ENCODE measurements at places on chromosomes 12 and 14.

DNA sequence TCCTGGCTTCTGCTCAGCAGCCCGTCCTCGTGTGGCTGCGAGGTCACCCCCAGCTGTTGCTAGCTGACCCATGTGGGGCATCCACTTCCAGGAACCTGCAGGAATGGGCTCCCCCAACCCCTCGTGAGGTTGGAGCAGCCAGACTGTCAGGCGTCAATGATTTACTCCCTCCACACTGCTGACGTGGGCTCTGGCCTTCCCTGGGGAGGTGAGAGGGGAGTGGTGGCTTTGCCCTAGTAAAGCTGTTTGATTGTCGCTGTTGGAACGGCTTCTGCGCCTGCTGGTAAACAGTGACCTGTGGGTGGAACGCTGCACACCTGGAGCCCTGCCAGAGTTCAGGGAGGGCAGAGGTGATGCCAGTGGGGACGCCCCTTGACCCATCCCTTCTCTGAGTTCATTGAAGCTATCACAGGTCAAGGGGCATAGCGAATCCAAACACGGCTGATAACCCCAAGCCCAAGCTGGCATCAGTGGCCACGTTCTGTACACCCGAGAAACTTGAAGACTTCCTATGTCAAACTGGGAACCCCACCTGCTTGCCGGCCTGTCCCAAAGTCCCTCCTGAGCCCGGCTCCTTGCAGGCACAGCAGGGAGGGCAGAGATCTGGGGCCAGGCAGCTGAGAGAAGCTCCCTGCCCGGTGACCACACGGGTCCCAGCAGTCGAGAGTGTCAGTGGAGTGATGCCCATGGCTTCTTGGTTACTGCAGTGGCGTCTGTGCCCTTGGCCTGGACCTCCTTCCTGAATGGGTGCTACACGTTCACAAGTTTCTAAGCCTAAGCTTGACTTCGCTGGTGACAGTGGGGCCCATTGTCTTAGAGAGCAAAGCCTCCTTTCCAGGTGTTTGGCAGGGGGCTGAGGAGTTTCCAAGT lies 2.7 kb downstream of the ASPG start:
- DNase-seq = no peak

DNA sequence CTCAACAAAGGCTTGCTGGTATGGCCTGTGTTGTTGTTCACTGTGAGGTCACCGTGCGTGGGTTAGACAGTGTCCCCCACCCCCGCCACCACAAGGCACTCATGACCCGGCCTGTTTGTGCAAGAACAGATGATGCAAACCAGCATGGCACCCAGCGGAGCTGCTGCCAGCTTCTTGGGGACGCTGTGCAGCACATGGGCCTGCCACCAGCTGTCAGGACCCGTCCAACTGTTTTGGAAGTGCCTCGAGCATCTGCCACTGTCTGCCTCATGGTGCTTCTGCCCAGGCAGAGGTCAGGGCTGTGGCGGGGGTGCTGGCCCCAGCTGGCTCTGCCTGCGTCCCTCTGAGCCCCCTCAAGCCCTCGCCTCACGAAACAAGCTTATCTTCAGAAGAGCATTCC lies 1.5 kb downstream of the ASB2 start:
- DNase-seq = no peak

GRCh38 chr14:69342928-69343525 lies 55.1 kb downstream of the ERH start:
- no peak for DNase-seq

- no peak for DNase-seq
Observed at GRCh38 chr12:91743704-91744321, 401.8 kb downstream of the BTG1 start.

- no peak for DNase-seq
Observed at GRCh38 chr14:74893614-74894091, 11.9 kb downstream of the DLST start.

DNA sequence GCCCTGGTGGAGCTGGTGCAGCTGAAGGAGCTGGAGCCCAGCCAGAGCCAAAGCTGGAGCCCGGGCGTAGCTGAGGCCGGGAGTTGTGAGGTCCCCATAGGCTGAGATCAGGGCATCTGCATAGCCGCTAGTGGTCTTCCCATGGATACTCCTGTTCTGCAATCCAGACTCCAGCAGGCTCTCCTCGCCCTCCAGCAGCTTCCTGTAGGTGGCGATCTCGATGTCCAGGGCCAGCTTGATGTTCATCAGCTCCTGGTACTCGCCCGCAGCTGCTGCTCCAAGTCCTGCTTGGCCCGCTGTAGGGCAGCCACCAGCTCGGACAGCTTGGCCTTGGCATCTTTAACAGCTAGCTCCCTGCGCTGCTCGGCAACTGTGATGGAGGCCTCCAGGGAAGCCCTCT lies 966.1 kb downstream of the FSCB start:
- DNase-seq = no peak

- peak; percentile 81 for DNase-seq
Observed at GRCh38 chr12:124545508-124546418, 21.6 kb downstream of the NCOR2 start.

GRCh38 chr12:100896192-100896591 lies 101.6 kb downstream of the ANO4 start:
- no peak for DNase-seq

GRCh38 chr14:88986146-88986841 lies 161.8 kb downstream of the TTC8 start:
- DNase-seq = no peak

DNA sequence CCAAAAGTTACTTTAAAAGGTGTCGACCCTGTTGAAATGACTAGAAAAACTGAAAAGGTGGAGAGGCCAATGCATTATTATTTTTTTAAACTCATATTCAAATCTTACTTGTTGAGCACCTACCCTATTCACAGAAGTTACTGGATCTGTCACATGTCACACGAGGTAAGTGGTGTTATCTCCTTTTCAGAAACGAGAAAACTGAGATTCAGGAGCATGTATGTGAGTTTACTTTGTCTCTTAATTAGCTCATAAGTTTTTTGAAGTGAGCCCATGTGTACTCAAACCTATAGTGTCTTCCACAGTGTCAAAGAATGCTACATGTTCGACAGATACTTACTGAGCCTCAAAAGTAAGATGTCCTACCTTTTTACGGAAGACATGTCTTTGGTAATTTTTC lies 81.8 kb upstream of the EGLN3 start:
- DNase-seq = no peak

GRCh38 chr14:105123064-105123665 lies 45.4 kb downstream of the JAG2 start:
- no peak for DNase-seq

DNA sequence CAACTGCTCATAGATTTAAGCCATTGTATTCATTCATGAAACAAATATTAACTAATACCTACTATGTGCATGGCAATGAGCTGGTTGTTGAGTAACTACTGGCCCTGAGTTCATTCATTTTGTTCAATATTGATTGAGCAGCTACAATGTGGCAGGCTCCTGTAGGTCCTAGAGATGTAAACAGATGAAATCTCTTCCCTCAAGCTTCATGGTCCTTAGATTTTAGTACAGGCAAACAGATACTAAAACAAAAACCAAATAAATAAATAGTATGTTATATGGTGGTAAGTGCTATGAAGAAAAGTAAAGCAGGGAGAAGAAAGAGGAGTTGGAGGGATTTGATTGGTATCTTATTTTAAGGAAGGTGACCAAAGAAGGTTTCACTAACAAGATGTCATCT lies 77.8 kb downstream of the RERG start:
- no peak for DNase-seq

GRCh38 chr12:117854339-117855012 lies 114.3 kb downstream of the KSR2 start:
- no peak for DNase-seq

Data from natural killer cell treated with Interleukin-12 subunit alpha and Interleukin-12 subunit beta and Interleukin-15 and Interleukin-18, amount 100 ng/mL, for 72 hours (primary cell).